CD4-positive, alpha-beta T cell treated with Interleukin-21 for 1 hour (primary cell): ENCODE measurements at places on chromosomes 12 and 14.

GRCh38 chr12:123614531-123614930, 12.6 kb downstream of the DDX55 start:
- no peak for DNase-seq

GRCh38 chr12:116535241-116535640, 23.9 kb upstream of the MAP1LC3B2 start:
- DNase-seq, result no peak

GRCh38 chr12:3117591-3118015, 40.4 kb downstream of the TSPAN9 start:
- no peak for DNase-seq

GRCh38 chr12:23493672-23494071, 455.8 kb downstream of the SOX5 start:
- DNase-seq, result no peak

- no peak for DNase-seq
Measured at GRCh38 chr12:33317746-33318145, 121.9 kb downstream of the SYT10 start.

- DNase-seq, result no peak
Measured at GRCh38 chr12:115749071-115749841, 528.2 kb downstream of the MED13L start.

GRCh38 chr14:84785996-84786395, 743.9 kb upstream of the FLRT2 start:
- no peak for DNase-seq

DNA sequence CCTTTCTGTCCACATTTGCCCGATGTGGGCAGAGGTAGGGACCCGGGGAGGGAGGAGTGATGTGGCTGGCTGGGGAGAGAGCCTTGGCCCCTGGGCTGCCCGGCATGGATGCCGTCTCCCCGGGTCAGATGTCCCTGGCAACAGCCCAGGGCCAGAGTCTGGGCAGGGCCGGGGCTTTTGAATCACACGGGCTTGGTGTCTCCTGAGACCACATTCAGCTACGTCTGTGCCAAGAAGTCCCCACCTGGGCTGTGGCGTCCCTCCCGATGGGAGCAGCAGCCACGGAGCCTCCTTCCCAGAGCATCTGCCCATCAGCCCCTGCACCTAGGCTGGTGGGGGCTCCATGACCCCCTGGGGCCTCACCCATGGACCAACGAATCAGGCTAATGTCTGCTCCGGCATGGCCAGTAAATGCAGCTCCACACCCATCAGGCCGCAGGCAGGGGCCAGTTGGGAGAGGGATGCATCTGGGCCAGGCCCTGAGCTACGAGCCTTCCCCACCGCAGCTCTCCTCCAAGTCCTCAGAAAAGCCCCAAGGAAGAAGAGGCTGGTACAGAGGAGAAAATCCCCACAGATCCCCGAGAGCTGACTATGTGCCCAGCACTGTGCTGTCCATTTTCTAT, 109.4 kb downstream of the RFLNA start:
- DNase-seq, result no peak

DNA sequence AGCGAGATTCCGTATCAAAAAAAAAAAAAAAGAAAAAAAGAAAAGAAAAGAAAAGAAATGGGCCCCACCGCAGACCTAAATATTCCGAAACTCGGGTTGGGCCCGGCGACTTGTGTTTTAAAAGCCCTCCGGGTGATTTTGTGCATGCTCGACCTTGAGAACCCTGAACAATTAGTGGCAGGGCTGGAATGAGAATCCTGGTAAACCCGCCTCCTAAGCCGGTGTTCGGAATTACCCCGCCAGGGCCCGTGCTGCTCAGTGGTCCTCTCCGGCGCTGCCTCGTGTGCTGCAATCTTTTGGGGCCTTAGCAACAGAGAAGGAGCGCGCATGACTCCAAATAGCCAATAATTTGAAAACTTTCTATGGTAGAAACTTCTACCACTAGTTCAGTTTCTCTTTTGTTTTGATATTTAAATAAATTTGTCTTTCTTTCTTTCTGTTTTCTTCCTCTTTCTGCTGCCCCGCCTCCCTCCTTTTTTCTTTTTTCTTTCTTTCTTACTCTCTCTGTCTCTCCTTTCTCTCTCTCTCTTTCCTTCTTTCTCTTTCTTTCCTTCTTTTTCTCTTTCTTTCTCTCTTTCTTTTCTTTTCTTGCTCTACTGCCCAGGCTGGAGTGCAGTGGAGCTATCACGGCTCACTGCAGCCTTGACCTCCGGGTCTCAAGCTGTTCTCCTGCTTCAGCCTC, 1.5 kb upstream of the GALNT6 start:
- peak; percentile 36 for DNase-seq

DNA sequence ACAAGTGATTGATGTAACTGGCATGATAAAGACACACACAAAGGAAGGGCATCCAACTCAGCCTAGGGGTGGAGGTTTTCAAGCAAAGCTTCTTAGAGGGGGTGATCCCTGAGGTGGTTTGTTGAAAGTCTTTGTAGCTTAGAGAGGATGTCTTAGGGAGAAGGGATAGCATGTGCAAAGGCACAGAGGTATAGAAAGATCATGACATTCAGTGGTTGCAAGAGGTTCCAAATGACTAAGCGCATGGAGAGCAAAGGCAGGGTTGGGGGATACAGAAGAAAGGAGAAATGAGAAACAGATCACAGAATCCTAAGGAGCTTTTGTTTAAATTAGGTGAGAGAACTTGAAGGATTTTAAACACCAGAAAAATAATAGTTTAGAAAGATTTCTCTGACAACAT, 5.2 kb upstream of the CCT2 start:
- no peak for DNase-seq

GRCh38 chr12:175250-175649, 38.7 kb downstream of the SLC6A12 start:
- no peak for DNase-seq

GRCh38 chr14:37051680-37052079, 120.7 kb downstream of the SLC25A21 start:
- no peak for DNase-seq

DNA sequence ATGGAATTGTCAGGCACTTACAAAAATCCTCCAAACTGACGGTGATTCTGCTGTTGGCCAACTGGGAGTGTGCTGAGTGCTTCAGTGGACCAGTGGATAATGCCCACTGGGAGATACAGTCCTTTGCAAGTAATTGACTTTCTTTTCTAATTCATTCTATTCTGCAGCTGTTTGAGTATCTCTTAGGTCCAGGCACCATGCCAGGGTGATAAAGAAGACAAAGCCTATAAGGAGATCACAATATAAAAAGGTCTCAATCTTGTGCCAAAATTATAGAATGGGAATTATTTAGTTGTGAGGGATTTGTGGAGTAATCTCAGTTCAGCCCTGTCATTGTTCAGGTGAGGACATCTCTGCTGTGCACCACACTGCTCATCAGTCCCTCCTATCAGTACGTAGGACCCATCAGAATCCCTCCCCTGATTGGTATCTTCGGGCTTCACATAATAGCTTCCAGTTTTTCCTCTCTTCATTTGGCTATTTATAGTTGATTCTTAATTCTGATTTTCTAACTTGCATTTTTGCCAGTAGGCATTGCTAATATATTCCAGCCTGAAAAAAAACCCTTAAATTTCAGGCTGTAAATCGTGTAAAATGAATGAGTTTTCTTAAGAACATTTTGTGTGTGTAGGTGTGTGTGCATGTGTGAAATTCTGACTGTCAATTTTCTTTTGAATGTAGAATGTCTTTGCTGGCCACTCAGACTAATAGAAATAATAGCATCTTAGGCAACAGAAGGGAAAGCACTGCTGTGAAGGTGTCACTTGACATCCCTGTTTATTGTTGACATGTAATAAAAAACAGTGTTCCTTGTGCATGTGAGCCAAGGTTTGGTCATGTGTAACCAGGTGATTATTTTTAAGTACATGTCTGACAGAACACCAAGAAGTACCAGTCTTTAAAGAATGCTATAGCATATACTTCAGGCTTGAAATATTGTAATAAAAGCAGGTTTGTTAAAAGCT, 457.6 kb upstream of the RGS6 start:
- DNase-seq, result no peak

DNA sequence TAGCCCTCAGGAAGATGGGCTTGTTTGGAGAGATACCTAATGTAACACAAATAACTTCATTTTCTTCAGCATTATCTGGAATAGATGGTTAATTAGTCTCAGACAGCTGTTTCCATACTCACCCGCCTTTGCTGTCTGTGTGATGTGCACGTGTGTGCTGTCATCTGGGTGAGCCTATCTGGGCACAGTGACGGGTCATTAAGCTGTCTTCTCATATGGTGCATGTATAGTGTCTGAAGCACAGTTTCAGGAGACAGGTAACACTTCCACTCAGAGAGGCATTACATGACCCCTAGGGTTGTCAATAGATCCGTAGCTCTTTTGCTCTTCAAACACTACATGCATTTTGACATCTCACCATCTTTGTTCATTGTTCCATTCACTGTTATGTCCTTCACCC, 493.3 kb downstream of the APAF1 start:
- DNase-seq, result no peak

GRCh38 chr12:97005646-97006045, 98.6 kb downstream of the NEDD1 start:
- no peak for DNase-seq

GRCh38 chr12:52391618-52392002, 6.2 kb upstream of the KRT84 start:
- DNase-seq, result no peak

DNA sequence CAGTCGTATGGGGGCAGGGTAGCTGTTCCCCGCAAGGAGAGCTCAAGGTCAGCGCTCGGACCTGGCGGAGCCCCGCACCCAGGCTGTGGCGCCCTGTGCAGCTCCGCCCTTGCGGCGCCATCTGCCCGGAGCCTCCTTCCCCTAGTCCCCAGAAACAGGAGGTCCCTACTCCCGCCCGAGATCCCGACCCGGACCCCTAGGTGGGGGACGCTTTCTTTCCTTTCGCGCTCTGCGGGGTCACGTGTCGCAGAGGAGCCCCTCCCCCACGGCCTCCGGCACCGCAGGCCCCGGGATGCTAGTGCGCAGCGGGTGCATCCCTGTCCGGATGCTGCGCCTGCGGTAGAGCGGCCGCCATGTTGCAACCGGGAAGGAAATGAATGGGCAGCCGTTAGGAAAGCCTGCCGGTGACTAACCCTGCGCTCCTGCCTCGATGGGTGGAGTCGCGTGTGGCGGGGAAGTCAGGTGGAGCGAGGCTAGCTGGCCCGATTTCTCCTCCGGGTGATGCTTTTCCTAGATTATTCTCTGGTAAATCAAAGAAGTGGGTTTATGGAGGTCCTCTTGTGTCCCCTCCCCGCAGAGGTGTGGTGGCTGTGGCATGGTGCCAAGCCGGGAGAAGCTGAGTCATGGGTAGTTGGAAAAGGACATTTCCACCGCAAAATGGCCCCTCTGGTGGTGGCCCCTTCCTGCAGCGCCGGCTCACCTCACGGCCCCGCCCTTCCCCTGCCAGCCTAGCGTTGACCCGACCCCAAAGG, 804 bp downstream of the GAPDH start:
- DNase-seq, result peak; percentile 81

GRCh38 chr12:119685375-119685774, 17.4 kb downstream of the PRKAB1 start:
- no peak for DNase-seq

GRCh38 chr12:58923781-58924180, 3.5 kb upstream of the LRIG3 start:
- no peak for DNase-seq

DNA sequence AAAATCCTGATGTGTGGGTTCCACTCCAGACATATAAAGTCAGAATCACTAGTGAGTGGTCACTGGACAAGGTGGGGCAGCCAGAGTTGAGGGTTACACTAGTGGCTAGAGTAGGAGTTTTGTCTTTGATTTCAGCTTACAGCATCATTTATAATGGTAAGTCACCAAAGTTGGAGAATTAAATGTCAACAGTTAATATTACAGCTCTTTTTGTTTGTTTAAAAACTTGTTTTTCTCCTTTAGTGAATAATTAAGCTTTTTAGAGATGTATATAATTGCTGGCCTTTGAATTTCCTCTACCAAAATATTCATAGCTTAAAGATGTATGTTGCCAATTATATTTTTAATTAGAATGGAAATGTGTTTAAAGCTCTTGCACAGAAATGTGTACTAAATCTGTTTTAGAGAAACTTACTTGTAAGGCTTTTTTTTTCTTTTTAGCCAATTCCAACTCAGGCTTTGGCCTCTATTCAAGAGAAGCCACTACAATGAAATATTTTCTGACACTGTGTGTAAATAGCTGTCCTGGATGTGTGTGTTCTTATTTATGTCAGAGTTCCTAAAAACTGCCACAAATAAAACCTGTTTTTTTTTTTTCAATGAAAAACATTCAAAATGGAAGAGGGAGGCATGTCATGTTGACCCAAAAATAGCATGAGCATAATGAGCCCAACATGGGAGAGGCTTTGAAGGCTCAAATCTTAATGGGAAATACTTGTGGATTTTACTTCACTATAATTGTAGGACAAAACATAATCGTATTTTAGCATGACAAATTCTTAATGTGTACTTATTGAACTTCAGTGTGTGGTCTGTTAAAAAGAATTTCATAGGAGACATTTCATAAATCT, 92.2 kb downstream of the TBC1D30 start:
- DNase-seq, result no peak

DNA sequence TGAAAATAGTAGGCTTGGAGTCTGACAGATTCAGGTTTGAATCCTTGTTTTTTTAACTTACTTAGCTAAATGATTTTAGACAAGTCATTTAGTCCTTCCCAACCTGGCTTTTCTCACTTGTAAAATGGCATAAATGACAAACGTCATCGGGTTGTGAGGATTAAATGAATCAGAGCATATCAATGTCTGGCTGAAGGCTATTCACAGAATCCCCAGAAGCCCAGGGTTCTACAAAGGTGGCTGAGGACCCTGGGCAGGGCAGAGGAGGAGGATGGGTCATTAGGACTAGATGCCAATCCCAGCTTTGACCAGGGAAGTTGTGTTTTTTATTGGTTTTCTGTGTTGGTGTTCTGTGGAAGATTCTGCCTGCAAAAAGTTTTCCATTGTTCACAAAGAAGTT, 7.6 kb upstream of the PTPRB start:
- DNase-seq, result no peak

DNA sequence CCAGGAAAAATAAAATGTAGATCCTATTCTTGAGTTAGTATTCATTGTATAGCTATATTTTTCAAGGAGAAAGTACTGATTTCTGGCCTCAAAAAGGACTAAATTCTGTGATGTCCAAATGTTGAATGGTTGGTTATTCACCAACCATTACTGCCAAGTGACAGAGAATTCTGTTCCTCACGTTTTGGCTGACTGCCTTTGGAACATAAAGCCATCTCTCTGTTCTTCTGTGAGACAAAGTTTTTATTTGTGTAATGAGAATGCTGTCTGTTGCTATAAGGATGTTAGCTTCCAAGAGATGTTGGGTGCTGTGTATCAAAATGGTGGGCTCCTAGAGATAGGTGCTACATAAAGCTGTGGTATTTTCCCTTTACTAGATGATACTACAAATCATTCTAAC, 9.3 kb downstream of the ZNF410 start:
- no peak for DNase-seq

GRCh38 chr14:105865904-105866840, 339.8 kb downstream of the TMEM121 start:
- no peak for DNase-seq

- DNase-seq, result no peak
Measured at GRCh38 chr12:24421759-24422158, 472.3 kb upstream of the SOX5 start.

- DNase-seq, result no peak
Measured at GRCh38 chr12:46499901-46500300, 127.3 kb upstream of the SLC38A2 start.

- DNase-seq, result no peak
Measured at GRCh38 chr12:98799822-98800221, 154.7 kb downstream of the APAF1 start.
